ENCODE measurements at places on chromosomes 2 and 18.

- DNase-seq = no peak
Measured at GRCh38 chr18:59540780-59541179, 156.4 kb downstream of the CCBE1 start.

- DNase-seq = no peak
Measured at GRCh38 chr2:39377226-39377939, 59.7 kb downstream of the MAP4K3 start.

GRCh38 chr2:212618636-212619035, 80.0 kb upstream of the ERBB4 start:
- no peak for DNase-seq

DNA sequence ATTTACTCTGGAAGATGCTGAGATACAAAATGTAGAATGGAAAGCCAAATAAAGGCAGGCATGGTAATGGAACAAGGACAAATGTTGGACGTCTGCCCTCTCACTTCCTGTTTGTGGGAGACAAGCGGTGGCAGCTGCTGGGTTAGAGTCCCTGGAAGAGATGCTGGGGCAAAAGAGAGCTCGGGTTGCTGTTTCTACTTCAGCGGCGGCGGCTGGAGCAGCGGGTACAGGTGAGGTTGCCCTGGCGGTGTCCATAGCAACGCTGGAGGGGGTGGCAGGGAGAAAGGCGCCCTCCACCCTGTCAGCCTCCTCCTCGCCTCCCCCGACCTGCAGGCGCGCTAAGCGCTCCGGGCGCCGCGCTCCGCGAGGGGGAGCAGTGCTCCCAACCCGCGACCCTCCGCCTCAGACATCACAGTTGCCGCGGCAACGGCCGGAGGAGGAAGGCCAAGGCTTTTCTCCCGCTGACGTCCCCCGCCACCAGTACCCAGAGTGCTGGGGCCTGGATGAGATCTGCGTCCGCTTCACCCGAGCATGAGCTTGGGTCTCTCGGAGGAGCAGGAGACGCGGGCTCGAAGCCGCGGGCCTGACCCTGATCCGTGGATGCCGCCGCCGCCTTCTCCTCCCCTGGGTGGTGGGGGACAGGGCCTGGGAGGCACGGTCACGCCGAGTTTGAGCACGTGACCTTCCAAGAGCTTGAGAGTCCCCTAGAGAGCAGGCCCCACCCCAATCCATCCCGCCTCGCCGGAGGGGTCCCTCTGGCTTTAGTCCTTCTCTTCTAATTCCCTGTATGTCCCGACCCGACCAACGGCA, 65.6 kb downstream of the NOL4 start:
- peak; percentile 0 for DNase-seq

DNA sequence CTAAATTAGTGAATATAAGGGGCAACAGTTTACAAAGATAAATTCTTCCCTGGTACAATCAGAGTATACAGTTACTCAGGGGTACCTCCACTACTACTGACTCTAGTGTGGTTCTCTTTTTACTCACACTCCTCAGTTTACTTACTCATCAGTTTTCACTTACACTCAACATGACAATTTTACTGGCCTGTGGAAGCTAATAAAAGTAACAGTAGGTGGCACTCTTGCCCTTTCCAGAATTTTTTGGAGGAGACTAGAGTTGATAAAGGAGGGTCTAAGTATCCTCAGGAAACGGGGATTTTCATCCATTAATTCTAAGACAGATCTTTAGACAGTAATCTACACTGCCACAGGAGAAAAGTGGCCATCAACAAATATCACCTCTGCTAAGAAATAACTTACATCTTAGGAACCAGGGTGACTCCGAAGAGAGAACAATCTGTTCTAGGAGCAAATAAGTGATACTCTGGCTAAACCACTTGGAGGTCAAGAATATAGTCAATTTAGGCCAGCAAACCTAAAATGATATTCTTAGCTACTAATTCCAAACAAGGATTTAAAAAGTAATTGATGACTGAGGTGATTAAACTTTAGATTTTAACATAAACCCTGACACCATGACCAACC, 61.3 kb downstream of the ATL2 start:
- no peak for DNase-seq

DNA sequence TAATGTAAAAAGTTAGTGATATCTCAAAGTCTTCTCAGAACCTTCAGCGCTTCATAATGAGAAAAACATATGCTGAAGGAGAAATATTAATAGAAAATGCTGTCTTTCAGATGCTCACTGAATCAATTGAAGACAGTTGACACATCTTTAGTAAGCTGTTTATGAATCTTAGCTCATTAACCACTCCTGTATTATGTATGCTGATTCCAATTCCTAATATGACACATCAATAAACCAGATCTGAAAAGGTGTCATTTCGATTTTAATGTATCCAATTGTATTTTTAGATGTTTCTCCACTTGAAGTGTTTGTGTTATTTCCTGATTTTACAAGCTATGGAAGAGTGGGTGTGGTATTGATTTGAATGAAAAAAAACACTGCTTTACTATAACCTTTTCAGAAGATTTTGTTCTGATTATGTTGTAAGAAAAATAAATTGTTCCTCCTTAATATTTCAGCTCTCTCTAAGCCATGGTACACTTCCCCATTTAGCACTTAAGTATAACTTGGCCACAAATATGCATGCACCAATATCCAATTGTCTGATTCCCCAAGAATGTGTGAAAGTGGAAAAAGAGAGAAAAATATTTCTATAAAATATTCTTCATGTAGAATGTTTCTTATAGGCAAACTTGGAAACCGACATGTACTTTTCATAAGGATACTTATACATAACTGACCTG, 569.8 kb downstream of the ARHGAP15 start:
- no peak for DNase-seq

DNA sequence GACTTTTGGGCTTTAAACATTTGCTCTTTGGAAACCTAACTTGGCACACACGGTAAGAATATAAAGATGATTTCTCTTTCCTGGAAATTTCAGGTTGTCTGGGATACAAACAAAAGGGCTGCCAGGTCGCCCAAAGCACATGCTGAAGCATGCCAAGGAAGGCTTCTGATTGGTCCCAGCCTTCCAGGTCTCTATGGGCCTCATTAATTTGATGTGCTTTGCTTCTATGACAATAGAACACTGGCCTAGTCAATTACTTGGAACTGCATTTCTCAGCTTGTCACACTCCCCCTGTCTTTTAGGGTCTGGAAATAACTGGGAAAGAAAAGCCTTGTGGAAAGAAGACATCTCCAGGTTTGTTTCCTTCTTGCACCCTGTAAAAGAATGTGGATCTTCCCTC, 228.9 kb downstream of the ADCYAP1 start:
- no peak for DNase-seq

- DNase-seq = no peak
Measured at GRCh38 chr2:229725716-229726574, 11.6 kb upstream of the DNER start.

- no peak for DNase-seq
Measured at GRCh38 chr18:35553300-35553699, 28.2 kb upstream of the GALNT1 start.

- DNase-seq = no peak
Measured at GRCh38 chr2:179595284-179595683, 266.1 kb downstream of the ZNF385B start.
